ENCODE measurements at places on chromosomes 7 and 10.

GRCh38 chr10:2469802-2470201 lies 597.5 kb upstream of the PFKP start:
- no peak for DNase-seq

DNA sequence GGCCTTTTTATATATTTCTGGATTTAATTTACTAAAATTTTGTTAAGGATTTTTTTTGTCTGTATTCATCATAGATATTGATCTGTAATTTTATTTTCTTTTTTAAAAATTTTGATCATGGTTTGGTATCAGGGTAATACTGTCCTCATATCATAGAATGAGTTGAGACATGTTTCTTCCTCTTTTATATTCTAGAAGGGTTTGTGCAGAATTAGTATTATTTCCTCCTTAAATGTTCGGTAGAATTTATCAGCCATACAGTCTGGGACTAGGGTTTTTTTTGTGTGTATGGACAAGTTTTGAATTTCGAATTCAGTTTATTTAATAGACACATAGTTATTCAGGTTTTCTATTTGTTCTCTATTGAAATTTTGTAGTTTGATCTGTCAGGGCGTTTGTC lies 54.0 kb downstream of the SHOC2 start:
- DNase-seq, result no peak

GRCh38 chr7:32301427-32301826 lies 188.8 kb downstream of the LSM5 start:
- no peak for DNase-seq

DNA sequence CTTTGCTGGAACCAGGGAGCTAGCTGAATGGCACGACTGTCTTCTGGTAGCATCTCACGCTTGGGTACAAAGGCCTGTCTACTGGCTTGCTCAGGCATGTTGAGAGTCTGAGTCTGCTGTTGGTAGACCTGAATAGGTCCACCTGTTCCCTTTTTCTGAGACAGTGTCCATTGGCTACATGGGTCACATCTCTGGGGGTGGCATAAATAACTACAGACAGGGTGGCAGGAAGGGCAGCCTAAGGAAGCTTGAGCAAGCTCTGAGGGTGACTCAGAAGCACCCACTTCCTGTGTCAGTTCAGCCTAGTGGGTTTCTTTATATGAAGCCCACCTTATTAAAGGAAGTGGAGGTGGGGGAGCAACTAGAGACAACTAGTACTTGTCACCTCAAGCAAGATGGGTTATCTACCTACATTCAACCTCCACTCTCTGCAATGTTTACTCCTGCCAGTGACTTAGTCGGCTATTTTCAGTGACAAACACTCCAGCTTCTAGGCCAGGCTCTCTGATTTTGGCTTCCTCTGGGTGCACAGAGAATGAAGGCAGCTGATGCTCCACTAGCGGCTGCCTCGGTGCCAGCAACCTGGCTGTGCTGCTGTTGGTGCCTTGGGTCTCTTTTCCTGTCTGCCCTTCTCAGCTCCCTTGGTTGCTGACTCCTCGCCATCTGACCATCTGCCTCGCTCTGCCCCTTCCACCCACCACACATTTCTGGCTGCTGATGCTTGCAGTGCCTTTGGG lies 5.7 kb upstream of the ZYX start:
- DNase-seq, result peak; percentile 88

GRCh38 chr7:11914645-11915044 lies 82.6 kb upstream of the THSD7A start:
- DNase-seq, result no peak

DNA sequence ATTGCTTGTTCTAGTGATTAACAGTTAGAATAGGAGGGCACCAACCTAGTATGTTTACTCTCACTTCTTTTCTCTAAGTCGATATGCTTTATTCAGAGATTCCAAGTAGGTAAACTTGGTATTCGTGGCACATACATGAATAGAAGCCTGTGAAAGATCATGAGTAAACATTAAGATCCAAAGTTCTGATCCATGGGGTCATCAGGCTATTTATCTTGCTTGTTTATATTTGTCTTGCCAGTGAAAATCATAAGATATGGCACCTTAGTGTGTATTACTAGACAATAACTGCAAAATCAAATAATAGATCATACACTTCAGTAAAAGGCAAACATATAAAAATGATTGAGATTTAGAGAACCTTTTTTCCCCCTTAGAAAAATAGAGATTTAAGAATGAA lies 56.5 kb upstream of the LHFPL3 start:
- no peak for DNase-seq

GRCh38 chr7:157969995-157970394 lies 617.6 kb downstream of the PTPRN2 start:
- DNase-seq, result no peak

GRCh38 chr7:90298145-90299038 lies 22.7 kb downstream of the FAM237B start:
- DNase-seq, result peak; percentile 7

All from Jurkat, Clone E6-1 (cell line).